ELF-1 (cell line): ENCODE measurements at places on chromosomes 7 and 10.

DNA sequence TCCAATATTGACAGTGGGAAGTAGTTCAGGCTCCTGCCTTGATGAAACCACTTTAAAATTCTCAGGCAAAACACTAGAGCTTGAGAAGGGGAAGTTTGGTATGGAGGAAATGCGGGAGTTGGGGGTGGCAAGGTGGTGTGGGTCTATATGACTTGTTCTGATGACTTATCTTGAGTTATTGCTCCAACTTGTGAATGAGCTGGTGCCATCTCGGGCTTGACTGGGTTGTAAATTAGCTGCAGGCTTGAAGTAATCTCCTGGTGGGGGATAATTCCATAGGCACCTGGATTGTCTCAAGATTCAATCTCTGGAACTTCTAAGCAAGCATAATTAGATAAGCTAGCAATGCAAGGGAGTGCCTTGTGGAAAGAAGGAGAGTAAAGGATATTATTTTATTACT is 29.0 kb downstream of the MRPL32 start:
- DNase-seq, result no peak

DNA sequence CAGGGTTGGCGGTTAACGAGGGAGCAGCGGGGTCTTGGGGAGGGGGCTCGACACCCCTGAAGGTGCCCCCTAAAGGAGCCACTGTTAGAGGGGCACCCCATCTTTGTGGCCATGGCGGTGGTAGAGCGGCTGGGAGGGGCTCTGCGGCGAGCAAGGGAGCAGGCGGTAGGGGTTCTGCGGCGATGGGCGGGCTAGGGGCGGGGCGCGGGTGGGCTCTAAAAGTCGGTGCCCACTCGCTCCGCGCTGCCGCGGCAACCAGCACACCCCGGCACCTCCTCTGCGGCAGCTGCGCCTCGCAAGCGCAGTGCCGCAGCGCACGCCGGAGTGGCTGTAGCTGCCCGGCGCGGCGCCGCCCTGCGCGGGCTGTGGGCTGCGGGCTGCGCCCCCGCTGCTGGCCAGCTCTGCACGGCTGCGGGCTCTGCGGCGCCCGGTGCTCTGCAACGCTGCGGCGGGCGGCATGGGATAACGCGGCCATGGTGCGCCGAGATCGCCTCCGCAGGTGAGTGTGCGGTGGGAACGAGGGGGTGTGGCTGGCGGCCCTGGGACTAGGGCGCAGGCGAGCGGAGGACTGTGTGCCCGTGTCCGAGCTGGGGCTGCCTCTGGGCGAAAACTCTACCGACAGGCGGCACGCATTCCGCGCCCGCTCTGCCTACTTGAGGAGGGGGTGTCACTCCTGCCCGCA is at the start of gene MEST:
TSS of gene MEST (plus strand) at position 245 of the 682 bp plus-strand sequence. CDS start at position 474, 229 bp downstream.
- DNase-seq, result peak; percentile 58

DNA sequence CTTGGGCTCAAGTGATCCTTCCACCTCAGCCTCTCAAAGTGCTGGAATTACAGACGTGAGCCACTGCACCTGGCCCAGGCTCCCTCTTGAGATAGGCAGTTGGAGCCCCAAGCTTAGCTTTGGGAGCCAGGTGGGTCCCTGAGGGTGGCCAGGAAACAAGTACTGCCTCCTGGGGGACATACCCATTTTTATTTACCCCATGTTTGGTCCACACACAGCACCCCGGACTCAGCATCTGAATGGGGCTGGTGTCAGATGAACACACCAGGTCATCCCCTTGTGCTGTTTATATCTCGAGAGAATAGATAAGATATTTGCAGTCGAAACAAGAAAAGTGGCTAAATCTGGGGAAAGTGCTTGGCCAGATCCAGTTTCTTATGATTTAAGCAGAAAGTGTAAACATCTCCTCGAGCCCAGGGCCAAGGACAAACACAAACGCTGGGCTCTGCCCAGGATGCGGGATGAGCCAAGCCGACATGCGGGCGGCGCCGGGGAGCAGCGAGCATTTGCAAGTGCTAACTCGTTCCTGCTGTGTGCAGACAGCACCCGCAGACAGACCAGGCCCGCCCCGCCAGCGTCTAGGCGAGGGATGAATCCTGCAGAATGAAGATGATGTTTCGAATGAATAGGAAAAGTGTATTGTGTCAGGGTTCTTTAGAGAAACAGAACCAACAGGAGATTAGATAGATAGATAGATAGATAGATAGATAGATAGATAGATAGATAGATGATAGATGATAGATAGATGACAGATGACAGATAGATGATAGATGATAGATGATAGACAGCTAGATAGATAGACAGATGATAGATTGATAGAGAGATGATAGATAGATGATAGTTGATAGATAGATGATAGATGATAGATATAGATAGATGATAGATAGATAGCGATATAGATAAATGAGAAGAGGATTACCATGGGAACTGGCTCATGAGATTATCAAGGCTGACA is 44.4 kb upstream of the OCM2 start:
- DNase-seq, result peak; percentile 32

- no peak for DNase-seq
Observed at GRCh38 chr10:108771106-108771505, 1152.2 kb downstream of the XPNPEP1 start.

DNA sequence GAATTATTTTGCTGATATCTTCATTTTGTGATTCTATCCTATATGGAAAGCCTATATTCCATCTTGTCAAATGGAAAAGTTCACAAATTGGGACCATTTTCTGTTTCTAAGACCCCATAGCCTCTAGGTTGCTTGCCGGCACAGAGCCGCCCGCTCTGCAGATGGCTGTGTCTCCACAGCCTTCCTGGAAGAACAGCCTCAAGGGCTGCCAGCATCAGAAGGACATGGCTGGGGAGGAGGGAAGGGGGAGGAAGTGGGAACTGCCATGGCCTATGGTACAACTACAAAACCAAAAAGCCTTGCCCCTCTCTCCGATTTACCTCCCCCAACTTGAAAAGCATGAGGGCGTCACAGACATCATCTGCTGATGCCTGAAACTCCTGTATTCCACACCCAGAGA is 75.9 kb downstream of the LANCL2 start:
- no peak for DNase-seq

DNA sequence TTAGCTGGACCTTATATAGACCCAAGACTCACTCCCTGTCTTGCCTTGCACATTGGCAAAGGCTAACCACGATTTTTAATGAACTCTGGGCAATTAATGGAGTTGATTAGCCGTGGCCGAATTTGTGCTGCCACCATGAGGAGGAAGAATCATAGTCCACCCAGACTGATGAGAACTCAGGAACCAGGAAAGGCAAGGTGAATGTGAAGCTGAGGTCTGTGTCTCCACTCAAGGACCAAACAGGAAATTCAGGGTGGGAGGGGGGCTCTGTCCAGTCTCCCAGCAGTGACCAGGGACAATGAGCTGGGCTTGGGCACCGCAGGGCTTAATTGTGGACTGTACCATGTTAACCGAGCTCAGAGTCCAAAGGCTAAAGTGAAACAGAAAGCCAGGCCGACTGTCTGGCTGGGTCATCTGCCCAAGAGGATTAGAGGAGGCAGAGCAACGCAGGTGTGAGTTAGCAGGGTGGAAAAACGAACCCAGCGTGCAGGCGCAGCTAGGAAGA is 127.0 kb upstream of the JCAD start:
- DNase-seq, result no peak

- DNase-seq, result no peak
Observed at GRCh38 chr7:91916051-91916440, 24.6 kb upstream of the AKAP9 start.

- DNase-seq, result no peak
Observed at GRCh38 chr7:25349283-25350017, 121.2 kb upstream of the NPVF start.

DNA sequence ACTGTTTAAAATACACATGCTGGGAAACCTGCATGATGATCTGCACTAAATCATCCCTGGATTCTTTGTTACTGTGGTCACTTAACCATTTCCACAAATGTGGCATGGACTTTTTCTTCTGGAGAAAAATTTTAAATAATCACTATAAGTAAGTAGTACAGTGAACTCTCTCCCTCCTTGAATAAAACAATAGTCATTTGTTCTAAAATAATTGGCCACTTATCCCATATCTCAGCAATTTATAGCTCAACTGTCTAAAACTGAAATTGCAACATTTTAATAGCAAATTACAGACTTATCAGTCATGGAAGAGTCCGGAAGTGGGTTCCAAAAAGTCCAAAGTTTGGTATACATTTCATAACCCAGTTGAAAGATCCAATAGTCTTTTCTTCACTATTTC is 90.9 kb downstream of the MTERF1 start:
- no peak for DNase-seq

GRCh38 chr10:79219322-79219957 is 127.8 kb upstream of the PPIF start:
- no peak for DNase-seq

- DNase-seq, result no peak
Observed at GRCh38 chr10:120451968-120452367, 5.1 kb upstream of the PLPP4 start.

- no peak for DNase-seq
Observed at GRCh38 chr7:105677817-105678573, 96.7 kb upstream of the EFCAB10 start.

GRCh38 chr10:33773253-33773573 is 438.7 kb upstream of the NRP1 start:
- no peak for DNase-seq

GRCh38 chr10:44362866-44363711 is 21.8 kb downstream of the CXCL12 start:
- peak; percentile 82 for DNase-seq

DNA sequence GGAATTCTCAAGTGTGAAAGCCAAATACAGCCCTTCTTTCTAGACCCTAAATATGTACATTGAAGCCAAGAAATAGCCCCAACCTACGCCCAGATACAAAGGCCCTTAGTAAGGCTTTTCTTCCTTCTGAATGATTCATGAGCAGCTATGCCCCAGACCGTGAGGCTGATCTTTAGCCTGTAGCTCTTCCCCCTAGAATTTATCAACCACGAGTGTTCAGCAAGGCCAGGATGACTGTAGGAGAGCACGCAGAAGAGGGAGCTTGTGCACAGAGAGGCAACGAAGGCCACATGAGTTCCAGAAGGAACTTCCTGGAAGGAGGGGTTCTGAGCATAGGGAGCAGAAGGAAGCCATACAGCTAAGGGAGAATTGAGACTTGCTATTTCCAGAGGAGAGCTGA is 53.0 kb upstream of the HABP2 start:
- no peak for DNase-seq

GRCh38 chr10:128875030-128875744 is 591.9 kb upstream of the MGMT start:
- DNase-seq, result no peak

GRCh38 chr10:18759575-18759974 is 100.3 kb downstream of the ARL5B start:
- DNase-seq, result no peak
